IMR-90 (cell line): ENCODE measurements at places on chromosomes 3 and 15. TPM values are rescaled to one million over a fixed set of nuclear protein-coding genes. Genes with fewer than 3 reads are reported as not detected.

GRCh38 chr3:129116482-129116946 lies 5.1 kb downstream of the RAB43 start:
- DNase-seq: no peak
- H3K4me3 ChIP-seq: no peak overlapping the region
- peaks cover 12% of the 10 kb centered on the region for H3K36me3 ChIP-seq
- no peaks in the 10 kb centered on the region for H3K27me3 ChIP-seq

DNA sequence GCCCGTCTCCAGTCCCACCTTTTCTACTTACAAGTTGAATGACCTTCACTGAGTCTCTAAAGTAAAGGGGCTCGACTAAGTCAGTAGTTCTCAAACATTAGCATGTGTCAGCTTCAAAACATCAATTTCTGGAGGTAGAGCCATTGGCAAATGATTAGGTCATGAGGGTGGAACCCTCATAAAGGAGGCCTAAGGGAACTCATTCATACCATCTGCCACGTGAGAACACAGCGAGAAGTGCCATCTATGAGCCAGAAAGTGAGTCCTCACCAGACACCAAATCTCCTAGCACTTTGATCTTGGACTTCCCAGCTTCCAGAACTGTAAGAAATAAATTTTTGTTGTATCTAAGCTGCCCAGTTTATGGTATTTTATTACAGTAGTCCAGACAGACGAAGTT lies 129.8 kb downstream of the MEX3B start:
- no peaks in the 10 kb centered on the region for H3K36me3 ChIP-seq
- H3K27ac ChIP-seq: no peak overlapping the region
- H3K4me1 ChIP-seq: peaks cover 6% of the 10 kb centered on the region
- DNase-seq: no peak
- H3K4me3 ChIP-seq: no peak overlapping the region
- H3K27me3 ChIP-seq: no peaks in the 10 kb centered on the region

DNA sequence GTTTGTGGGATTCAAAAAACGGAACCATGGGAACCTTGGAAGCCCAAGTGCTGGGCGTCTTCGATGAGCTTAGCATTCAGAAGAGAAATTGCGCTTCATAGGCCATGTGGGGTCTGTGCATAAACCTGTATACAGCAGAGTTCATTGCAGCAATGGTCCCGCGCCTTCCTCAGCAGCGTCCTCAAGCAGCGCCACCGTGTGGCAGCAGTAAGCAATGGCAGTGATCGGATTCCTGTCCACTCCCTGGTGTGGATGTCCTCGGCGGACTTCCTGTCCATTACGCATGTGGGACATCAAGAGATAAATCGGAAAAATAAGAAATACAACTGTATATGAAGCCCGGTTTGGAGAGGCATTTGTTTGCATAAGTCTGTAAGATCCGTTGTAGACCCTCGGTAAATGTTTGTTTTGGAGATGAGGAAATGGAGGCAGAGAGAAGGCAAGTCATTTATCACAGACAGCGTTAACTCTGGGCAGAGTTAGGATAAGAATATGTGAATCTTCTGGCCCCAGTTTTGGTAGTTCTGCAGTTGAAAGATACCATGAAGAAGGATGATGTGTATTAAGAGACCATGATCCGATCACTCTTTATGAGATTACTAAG lies 57.7 kb downstream of the CNTN4 start:
- no peak overlapping the region for H3K27ac ChIP-seq
- no peaks in the 10 kb centered on the region for H3K27me3 ChIP-seq
- no peaks in the 10 kb centered on the region for H3K4me1 ChIP-seq
- no peak for DNase-seq
- H3K36me3 ChIP-seq: no peaks in the 10 kb centered on the region

- H3K36me3 ChIP-seq: no peaks in the 10 kb centered on the region
- H3K27ac ChIP-seq: no peak overlapping the region
- H3K27me3 ChIP-seq: no peaks in the 10 kb centered on the region
- no peak for DNase-seq
- H3K4me3 ChIP-seq: no peak overlapping the region
- peaks cover 5% of the 10 kb centered on the region for H3K4me1 ChIP-seq
Measured at GRCh38 chr15:57324590-57324890, 51.8 kb upstream of the CGNL1 start.

GRCh38 chr3:163315786-163316185 lies 1762.5 kb downstream of the SI start:
- no peaks in the 10 kb centered on the region for H3K36me3 ChIP-seq
- no peak overlapping the region for H3K4me3 ChIP-seq
- H3K4me1 ChIP-seq: no peaks in the 10 kb centered on the region
- no peak overlapping the region for H3K27ac ChIP-seq
- DNase-seq: no peak

- DNase-seq: peak; percentile 51
- no peaks in the 10 kb centered on the region for H3K36me3 ChIP-seq
- H3K4me1 ChIP-seq: peaks cover 7% of the 10 kb centered on the region
- peaks cover 29% of the 10 kb centered on the region for H3K27me3 ChIP-seq
- H3K4me3 ChIP-seq: no peak overlapping the region
Measured at GRCh38 chr15:70512772-70513362, 250.5 kb downstream of the UACA start.

DNA sequence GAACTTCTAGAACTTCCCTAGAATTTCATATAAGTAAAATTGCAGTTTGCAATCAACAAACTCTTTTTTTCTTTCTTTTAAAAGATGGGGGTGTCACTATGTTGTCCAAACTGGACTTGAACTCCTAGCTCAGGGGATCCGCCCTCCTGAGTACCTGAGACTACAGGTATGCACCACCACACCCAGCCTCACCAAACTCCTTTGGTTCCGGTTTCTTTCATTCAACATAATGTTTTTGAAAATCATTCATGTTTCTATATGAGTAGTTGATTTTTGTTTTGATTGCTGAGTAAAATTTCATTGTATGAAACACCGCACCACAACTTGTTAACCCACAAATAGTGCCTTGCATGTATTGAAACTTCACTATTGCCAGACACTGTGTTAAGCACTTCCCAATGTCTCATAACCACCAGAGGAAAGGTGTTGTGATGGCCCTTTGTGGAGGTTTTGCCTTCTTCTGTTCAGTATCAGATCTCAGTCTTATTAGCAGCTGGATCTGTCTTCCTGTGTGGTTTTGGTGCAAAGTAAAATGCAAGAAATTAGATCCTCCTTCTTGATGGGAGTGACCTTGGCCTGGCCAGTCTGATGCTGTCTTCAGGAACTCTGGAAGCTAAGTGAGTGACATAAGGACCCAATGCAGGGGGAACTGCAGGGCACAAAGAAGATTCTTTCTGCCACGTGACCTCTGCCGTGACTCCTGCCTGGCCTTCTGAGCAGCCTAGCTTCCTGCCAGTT lies 78.8 kb upstream of the UBE2E1 start:
- H3K4me3 ChIP-seq: no peak overlapping the region
- peaks cover 2% of the 10 kb centered on the region for H3K27me3 ChIP-seq
- H3K27ac ChIP-seq: no peak overlapping the region
- H3K4me1 ChIP-seq: peaks cover 13% of the 10 kb centered on the region
- H3K36me3 ChIP-seq: no peaks in the 10 kb centered on the region
- DNase-seq: no peak

GRCh38 chr15:92232876-92233275 lies 160.8 kb upstream of the ST8SIA2 start:
- H3K27me3 ChIP-seq: no peaks in the 10 kb centered on the region
- H3K4me3 ChIP-seq: no peak overlapping the region
- H3K36me3 ChIP-seq: no peaks in the 10 kb centered on the region
- H3K4me1 ChIP-seq: no peaks in the 10 kb centered on the region
- DNase-seq: no peak
- H3K27ac ChIP-seq: no peak overlapping the region

GRCh38 chr15:98394546-98394945 lies 253.8 kb upstream of the IGF1R start:
- H3K36me3 ChIP-seq: no peaks in the 10 kb centered on the region
- DNase-seq: no peak
- no peak overlapping the region for H3K27ac ChIP-seq
- no peaks in the 10 kb centered on the region for H3K4me1 ChIP-seq

DNA sequence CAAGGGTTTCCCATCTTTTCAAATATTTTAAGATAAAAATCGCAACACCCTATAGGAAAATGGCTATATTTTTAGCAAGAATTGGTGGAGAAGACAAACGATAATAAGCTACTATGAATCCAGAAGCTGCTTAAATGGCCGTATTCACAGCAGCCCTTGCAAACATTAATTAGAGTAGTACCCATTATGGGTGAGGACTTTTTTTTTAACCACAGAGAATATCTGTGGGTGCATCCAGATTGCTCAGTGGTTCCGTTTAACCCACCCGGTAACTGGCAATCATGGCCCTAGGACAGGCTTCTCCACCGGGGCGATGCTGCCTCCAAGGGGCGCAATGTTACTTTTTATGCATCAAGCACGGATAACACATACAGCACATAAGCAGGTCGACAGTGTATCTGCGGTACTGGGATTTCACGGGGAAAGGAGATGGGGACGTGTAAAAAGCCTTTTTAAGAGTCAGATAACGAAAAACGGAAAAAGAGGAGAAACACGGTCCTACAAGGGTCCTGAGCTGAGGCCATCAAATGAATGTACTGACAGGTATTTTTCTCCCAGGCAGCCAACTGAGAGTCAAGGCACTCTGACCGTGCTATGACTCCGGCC lies 968 bp upstream of the TMEM266 start:
- H3K27ac ChIP-seq: no peak overlapping the region
- peaks cover 57% of the 10 kb centered on the region for H3K27me3 ChIP-seq
- DNase-seq: no peak
- peaks cover 1% of the 10 kb centered on the region; the same call in 1 of the 2 replicates for H3K4me1 ChIP-seq
- no peaks in the 10 kb centered on the region for H3K36me3 ChIP-seq

DNA sequence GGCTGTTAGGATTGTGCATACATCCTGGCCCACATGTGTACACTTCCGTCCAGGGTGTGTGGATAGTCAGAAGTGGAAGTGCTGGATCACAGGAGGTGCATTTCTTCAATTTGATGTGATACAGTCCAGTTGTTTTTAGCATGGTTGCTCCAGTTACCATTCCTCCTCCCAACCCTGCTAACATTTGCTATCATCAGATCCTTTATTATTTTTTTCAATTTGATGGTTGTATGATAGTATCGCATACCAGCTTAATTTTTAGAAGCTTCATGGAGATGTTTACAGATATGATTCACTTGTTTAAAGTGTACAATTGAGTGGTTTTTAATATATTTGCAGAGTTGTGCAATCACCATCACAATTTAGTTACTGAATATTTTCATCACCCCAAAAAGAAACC lies 202.7 kb downstream of the ITPR1 start:
- H3K4me1 ChIP-seq: peaks cover 3% of the 10 kb centered on the region
- DNase-seq: peak; percentile 23
- no peaks in the 10 kb centered on the region for H3K27me3 ChIP-seq
- H3K4me3 ChIP-seq: no peak overlapping the region
- H3K36me3 ChIP-seq: no peaks in the 10 kb centered on the region

DNA sequence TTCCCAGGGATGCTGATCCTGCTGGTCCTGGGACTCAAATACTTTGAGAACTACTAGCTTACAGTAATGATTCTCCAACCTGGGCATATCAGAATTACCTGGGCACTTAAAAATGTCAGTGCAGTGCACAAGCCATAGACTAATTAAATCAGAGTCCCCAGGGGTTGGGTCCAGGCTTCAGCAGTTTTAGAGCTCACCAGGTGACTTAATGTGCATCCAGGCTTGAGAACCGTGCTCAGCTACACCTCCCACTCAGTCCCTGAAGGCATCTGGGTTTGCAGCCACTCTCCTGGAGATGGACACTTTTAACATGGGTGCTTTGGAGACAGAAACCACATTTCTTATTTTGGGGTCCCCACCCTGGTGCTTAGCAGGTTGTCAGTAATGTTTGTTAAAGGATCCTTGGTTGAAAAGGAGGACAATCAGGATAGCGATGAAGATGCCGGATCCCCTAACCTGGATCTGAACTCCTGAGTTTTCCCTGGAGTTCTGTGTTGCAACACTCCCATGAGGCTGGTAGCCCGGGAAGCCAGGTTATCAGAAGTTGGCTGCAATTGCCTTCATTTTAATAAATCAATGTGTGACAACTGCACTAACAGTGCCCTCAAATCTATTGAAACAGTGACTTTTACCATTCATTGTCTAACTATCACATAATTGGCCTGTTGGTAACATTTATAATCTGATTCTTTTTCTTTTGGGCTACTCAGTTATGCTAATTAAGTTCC lies 48.1 kb downstream of the BFSP2 start:
- DNase-seq: no peak
- no peaks in the 10 kb centered on the region; the same call in 1 of the 2 replicates for H3K4me1 ChIP-seq
- no peak overlapping the region for H3K27ac ChIP-seq
- H3K27me3 ChIP-seq: peaks cover 13% of the 10 kb centered on the region
- H3K36me3 ChIP-seq: no peaks in the 10 kb centered on the region

DNA sequence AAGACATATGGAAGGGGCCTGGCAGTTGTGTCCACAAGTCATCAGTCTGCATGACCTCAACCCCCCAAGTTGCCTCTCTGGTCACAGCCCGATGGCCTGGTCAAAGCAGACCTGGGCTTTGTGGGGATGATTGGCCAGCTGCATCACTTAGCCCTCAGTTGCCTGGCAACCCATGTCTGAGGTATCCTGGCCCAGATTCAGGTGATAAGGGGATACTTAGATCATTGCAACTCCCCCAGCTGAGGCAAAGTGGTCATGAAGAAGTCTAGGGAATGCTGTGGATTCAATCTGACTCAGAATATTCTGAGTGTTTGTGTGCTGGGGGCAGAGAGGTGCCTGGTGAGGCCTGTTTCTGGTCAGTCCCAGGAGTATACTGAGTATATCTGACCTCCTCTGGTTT lies 5.0 kb downstream of the GPR156 start:
- no peaks in the 10 kb centered on the region for H3K36me3 ChIP-seq
- no peak overlapping the region for H3K4me3 ChIP-seq
- H3K27me3 ChIP-seq: peaks cover 43% of the 10 kb centered on the region
- no peaks in the 10 kb centered on the region for H3K4me1 ChIP-seq
- no peak overlapping the region for H3K27ac ChIP-seq

Gene PRSS50
- not detected in 2 replicates for total RNA-seq

Gene OXSR1
- 37.6 and 50.5 TPM in 2 replicates for total RNA-seq

Gene MYO1E
- 35.8 and 37.3 TPM in 2 replicates for total RNA-seq

Gene LAMB2
- 179 and 213 TPM in 2 replicates for total RNA-seq
